ENCODE measurements at places on chromosomes 5 and 9. TPM values are rescaled to one million over a fixed set of nuclear protein-coding genes. Genes with fewer than 3 reads are reported as not detected.

PCDHB14 gene
- 0.49 TPM for total RNA-seq

MARCHF6 gene
- total RNA-seq = 250 TPM

DMRTA1 gene
- total RNA-seq = 0.20 TPM

ENTREP1 gene
- total RNA-seq = 22.3 TPM

FAXDC2 gene
- total RNA-seq = 1.9 TPM

AJM1 gene
- 2.6 TPM for total RNA-seq

SH3TC2 gene
- 1.1 TPM for total RNA-seq

CA9 gene
- total RNA-seq = not detected

DMRT3 gene
- 0.27 TPM for total RNA-seq

SERF1B gene
- total RNA-seq = 37.3 TPM

- H3K27ac ChIP-seq = no peak overlapping the region
- no peak for DNase-seq
- H3K4me1 ChIP-seq = peaks cover 7% of the 10 kb centered on the region
- no peak overlapping the region for H3K4me3 ChIP-seq
- no peaks in the 10 kb centered on the region for H3K36me3 ChIP-seq
- no peaks in the 10 kb centered on the region for H3K27me3 ChIP-seq
Measured at GRCh38 chr5:58902305-58902704, 319.4 kb downstream of the RAB3C start.

DNA sequence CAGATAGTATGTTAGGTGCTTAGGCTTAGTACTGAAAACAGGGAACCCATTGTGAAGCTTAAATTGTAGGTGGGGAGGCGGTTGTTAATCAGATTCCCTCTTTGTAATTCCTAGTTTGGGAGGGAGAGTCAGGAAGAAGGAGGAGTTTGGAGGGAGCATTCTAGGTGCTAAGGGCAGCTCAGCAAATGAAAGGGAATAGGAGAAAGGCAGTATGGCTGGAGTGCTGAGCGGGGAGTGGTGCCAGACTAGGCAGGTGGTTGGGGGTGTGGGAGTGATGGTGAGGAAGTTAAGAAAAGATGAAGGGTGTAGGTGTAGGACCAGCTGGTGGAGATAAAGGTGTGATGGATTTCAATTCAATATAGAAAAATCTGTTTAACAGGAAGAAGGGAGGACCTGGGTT is 11.1 kb upstream of the GARNL3 start:
- no peaks in the 10 kb centered on the region for H3K27me3 ChIP-seq
- no peak for DNase-seq
- H3K4me1 ChIP-seq = peaks cover 7% of the 10 kb centered on the region

DNA sequence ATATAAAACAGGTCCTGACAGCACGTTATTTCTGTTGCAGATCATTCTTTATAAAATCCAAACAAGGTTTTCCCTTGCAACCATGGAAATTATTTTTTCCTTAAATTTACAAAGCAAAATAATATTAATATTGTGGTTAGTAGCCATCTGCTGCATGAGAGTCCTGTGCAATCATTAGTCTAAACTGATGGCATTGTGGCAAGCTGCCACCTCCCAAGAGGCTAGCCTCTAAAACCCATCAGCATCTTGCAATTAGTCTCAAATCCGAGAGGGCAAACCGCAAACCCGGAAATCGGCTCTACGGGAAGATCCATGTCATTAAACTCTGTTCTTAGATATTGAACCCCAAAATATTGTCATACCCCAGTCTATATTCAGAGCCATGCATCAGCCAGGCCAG is 11.3 kb upstream of the CDH6 start:
- H3K4me1 ChIP-seq = no peaks in the 10 kb centered on the region
- no peaks in the 10 kb centered on the region for H3K36me3 ChIP-seq
- H3K27ac ChIP-seq = no peak overlapping the region
- H3K4me3 ChIP-seq = no peak overlapping the region
- DNase-seq = no peak

DNA sequence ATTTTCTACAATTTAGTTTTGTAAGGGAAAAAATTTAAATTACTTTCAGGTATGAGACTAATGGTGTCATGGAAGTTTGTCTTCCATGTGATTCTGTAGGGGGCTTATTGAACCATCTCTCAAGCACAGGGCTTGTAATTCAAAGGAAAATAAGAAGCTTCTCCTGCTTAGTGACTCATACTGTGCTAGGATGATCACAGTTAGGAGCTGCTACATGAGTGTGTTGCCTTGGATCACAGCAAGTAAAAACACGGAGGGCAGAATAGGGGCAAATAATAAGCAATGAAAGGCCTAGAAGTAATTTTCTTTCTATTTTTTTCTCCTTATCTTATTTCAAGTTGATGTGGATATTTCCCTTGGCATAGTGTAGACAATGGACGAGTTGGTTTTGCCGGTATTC is 28.9 kb downstream of the TMEM167A start:
- H3K27ac ChIP-seq = no peak overlapping the region
- DNase-seq = no peak
- H3K27me3 ChIP-seq = no peaks in the 10 kb centered on the region
- H3K4me1 ChIP-seq = no peaks in the 10 kb centered on the region

GRCh38 chr9:131304676-131305355 is 15.3 kb downstream of the PLPP7 start:
- DNase-seq = no peak
- no peaks in the 10 kb centered on the region for H3K27me3 ChIP-seq
- peaks cover 35% of the 10 kb centered on the region for H3K4me1 ChIP-seq
- no peak overlapping the region for H3K4me3 ChIP-seq
- H3K36me3 ChIP-seq = no peaks in the 10 kb centered on the region

DNA sequence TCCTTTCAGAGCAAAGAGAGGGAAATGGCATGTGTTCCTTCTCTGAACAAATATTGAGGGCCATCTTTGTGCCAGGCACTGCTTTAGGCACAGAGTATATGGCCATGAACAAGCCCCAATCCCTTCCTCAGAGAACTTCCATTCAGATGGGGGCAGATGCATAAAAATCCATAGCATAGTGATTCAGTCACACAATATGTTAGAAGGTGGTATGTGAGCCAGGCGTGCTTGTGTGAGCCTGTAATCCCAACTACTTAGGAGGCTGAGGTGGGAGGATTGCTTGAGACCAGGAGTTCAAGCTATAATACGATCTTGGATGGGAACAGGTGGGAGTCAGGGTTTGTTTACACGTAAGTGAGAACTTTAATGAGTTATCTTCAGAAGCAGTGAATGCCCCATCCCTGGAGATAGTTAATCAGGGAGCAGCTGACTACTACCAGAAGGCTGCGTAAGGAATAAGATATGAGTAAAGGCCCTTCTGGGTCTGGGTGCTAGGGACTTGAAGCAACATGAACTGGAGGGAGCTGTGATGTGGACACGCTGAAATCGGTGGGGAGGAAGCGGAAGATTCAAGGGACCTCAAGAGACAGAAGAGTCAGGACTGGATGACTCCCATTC is 27.1 kb downstream of the NANS start:
- H3K27ac ChIP-seq = no peak overlapping the region
- DNase-seq = no peak

DNA sequence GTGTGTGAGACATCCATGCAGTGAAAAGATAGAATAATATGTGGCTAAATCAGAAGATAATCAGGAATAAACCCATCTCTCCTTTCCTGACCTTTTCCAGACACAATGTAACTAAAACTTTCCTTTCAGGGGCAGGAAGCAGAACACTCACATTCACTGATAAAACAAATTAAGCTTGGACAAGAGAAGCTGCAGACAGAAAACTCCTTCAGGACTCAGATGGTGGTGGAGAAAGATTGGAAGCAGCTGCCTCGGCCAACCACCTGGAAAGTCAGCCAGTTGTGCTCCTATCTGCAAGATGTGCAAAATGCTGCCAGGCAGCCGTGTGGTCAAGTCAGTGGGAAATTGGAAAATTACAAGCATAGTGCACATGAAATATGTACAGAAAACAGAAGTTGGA is 26.9 kb downstream of the RASEF start:
- no peak overlapping the region for H3K27ac ChIP-seq
- DNase-seq = no peak
- no peaks in the 10 kb centered on the region for H3K36me3 ChIP-seq
- H3K27me3 ChIP-seq = no peaks in the 10 kb centered on the region

DNA sequence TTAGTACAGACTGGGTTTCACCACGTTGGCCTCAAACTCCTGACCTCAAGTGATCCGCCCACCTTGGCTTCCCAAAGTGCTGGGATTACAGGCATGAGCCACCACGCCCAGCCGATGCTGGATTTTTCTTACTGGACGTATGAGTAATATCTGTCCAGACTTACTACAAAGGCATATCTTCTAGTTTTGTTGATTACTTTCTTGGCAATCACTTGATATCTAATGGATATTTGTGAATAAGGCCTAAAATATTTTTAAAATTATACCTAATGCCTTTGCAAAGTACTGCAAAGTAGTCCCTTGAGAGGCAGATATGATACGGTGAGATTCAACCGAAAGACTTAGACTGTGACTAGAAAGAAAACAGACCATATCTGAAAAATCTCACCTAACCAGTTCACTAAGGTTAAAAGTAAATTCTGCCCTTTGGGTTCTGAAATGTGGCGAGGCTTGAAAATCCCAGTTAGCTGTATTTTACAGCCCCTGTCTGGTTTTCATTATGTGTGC is 152.1 kb downstream of the GNAQ start:
- peaks cover 10% of the 10 kb centered on the region for H3K4me1 ChIP-seq
- DNase-seq = no peak
- no peak overlapping the region for H3K4me3 ChIP-seq
- no peaks in the 10 kb centered on the region for H3K36me3 ChIP-seq
- no peaks in the 10 kb centered on the region for H3K27me3 ChIP-seq

GRCh38 chr9:87278971-87279733 is 218.5 kb upstream of the DAPK1 start:
- H3K27ac ChIP-seq = no peak overlapping the region
- no peak overlapping the region for H3K4me3 ChIP-seq
- H3K36me3 ChIP-seq = no peaks in the 10 kb centered on the region
- no peaks in the 10 kb centered on the region for H3K4me1 ChIP-seq
- H3K27me3 ChIP-seq = no peaks in the 10 kb centered on the region
- DNase-seq = no peak

- no peaks in the 10 kb centered on the region for H3K27me3 ChIP-seq
- no peak for DNase-seq
- H3K36me3 ChIP-seq = no peaks in the 10 kb centered on the region
- H3K27ac ChIP-seq = no peak overlapping the region
- no peak overlapping the region for H3K4me3 ChIP-seq
Measured at GRCh38 chr5:121967187-121967586, 5.4 kb downstream of the SRFBP1 start.

GRCh38 chr5:135864503-135865435 is 30.3 kb downstream of the SLC25A48 start:
- H3K36me3 ChIP-seq = no peaks in the 10 kb centered on the region
- no peaks in the 10 kb centered on the region for H3K27me3 ChIP-seq
- H3K27ac ChIP-seq = peak overlapping the region; percentile 50
- H3K4me3 ChIP-seq = no peak overlapping the region

DNA sequence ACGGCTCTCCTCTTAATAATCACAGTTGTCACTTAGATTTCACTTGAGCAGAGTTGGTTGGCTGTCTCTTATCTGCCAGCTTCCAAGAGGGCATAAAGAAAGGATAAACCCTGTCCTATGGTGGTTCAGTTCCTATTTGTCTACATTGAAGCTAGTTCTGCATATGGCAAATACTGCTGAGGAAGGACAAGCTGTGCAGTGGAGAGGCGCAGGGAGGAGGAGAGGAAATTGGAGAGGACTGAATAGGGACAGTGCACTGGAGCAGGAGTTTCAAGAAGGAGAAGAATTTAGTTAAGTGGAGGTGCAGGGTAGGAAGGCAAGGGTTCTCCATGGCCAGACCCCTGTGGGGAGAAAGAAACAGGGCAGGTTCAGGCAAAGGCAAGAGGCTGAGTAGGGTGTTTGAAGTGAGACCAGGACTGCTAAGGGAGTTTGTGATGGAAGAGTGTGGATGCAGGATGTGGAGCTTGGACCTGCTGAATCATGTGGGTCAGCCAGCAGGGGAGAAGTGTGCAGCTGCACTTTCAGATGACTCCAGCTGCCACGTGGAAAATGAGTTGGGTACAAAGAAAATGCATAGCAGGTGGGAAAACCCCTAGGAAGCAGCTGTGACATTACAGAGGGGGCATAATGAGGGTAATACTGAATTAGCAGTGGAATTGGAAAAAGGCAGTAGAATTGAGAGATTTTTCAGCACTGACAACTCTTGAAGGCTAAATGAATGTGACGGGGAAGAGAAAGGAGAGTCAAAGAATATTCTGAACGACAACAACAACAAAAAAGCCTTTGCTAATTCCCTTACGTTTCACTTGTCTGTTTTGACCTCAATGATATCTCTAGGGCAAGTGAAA is 66.8 kb downstream of the MAMDC2 start:
- peaks cover 5% of the 10 kb centered on the region for H3K4me1 ChIP-seq
- H3K27me3 ChIP-seq = no peaks in the 10 kb centered on the region
- no peak overlapping the region for H3K4me3 ChIP-seq
- no peak for DNase-seq
- H3K36me3 ChIP-seq = no peaks in the 10 kb centered on the region

DNA sequence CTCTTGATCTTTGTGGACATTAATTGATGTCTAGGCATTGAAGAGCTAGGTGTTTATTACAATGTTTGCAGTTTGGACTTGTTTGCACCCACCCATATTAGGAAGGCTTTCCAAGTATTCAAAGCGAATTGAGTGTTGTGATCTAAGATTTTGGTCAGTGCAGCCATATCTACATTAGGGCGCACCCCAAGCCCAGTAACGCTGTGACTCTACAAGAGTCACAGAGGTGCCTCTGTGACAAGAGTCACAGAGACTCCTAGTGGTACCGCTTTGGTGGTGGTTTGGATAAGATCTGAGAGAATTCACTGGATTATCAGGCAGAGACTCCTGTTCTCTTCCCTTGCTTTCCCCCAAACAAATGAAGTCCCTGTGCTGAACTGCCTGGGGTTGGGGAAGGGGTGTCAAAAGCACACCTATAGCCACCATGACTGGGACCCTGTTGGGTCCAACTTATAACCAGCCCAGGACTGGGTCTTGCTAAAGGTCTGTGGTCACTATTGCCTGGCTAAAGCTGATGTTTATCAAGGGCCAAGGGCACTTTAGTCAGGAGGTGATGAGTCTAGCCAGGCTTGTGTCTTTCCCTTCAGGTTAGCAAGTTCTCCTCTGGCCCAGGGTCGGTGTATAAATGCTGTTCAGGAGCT is 114.1 kb upstream of the RIOK2 start:
- H3K27me3 ChIP-seq = no peaks in the 10 kb centered on the region
- no peaks in the 10 kb centered on the region for H3K4me1 ChIP-seq
- no peak overlapping the region for H3K4me3 ChIP-seq
- DNase-seq = no peak
- no peak overlapping the region for H3K27ac ChIP-seq

GRCh38 chr9:119453980-119454379 is 84.7 kb upstream of the BRINP1 start:
- H3K4me3 ChIP-seq = no peak overlapping the region
- no peaks in the 10 kb centered on the region for H3K36me3 ChIP-seq
- no peaks in the 10 kb centered on the region for H3K27me3 ChIP-seq

DNA sequence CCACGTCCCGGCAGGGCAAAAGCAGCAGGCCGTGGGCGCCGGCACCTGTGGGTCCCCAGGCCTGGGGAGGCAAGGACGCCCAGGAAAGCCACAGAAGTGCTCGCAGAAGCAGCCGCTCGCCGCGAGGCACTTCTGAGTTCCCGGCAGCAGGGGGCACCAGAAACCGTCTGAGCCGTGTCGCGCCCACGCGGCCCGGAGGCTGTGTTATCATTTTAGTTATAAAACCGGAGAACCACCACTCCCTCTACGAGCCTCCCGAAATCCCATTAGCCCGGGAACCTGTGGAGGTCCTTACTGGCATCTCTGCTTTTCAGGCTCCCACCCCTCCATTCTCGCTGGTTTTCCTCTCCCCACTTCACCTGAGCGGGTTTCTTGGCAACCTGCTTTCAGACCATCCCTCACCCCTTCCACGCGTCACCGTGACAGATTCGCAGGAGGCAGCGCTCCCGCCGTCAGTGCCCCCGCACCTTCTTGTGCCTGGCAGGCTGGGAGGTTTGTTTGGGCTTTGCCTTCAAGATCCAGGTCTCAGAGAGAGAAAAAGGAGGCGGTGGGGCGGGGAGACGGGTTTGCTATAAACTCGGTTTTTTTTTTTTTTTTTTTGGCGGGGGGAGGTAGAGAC is 2.3 kb downstream of the GDNF start:
- peak overlapping the region; percentile 92 for H3K27ac ChIP-seq
- peaks cover 69% of the 10 kb centered on the region for H3K36me3 ChIP-seq
- no peaks in the 10 kb centered on the region for H3K27me3 ChIP-seq
- H3K4me3 ChIP-seq = peak overlapping the region; percentile 73
